Substantia nigra (tissue), 51 donors: ENCODE measurements at places on chromosomes 6 and 20.

DNA sequence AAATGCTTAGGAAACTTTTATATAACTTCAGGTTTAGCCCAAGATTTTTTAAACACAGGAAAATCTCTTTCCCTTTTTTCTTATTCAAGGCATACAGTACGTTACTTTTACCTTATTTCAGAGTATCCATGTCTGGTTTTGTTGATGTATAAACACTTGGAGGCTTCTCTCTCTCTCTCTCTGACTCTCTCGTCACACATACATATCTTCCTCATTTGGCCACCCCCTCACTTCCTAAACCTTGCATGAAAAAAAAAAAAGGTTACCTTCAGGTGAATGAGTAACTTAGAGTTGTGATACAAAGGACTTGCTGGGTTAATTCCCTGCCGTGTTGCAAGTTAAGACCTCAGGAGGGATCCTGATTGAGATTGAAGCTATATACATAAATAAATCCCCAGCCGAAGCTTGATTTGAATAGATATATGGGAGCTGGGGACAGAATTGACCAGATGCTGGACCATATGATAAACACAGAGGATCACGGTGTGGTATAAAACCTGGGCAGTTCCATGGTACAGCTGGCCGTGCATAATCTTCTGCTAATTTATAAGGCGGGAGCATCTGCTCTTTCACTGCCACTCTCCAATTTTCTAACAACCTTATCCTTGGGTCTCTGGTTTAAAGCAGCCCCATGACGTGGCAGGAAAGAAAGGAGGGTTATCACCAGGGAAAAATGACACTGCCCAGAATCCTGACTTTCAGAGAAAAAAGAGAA, 55.1 kb upstream of the IL20RA start:
- DNase-seq: no peak

- DNase-seq: no peak
These were observed 15.5 kb downstream of the MYBL2 start for GRCh38 chr20:43682446-43682845.

- no peak for DNase-seq
These were observed 54.4 kb upstream of the SLCO4A1 start for GRCh38 chr20:62587757-62588402.

DNA sequence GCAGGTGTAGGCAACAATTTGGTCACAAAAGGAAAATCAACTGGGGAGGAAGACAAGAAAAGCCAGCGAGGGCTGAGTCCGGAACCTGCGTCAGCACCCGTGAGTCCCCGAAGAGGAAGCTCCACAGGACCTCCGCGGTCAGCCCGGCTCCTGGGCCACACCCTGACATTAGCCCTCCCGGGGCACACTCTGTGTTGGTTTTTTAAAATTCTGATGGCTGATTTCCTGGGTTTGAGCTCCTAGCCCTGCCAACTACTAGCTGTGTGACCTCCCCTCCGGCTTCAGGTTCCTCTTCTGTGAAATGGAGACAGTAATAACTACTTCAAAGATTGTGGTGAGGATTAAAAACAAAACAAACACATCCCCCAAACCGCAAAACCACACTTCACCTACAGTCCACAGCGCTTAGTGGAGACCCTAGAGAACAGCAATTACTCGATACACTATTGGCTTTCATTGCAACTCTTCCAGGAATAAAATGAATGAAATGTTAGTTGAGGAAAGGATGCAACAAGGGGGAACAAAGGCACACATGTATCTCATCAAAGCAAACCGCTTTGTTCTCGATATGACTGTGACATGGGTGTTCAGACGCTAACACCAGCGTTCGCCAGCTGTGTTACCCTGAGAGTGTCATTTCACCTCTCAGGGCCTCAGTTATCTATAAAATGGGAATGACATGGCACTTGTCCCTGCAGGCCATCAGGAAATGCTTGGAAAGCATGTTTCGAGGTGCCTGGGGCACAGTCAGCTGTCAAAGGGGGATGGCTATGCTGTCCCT, 985 bp downstream of the ZBP1 start:
- DNase-seq: no peak

DNA sequence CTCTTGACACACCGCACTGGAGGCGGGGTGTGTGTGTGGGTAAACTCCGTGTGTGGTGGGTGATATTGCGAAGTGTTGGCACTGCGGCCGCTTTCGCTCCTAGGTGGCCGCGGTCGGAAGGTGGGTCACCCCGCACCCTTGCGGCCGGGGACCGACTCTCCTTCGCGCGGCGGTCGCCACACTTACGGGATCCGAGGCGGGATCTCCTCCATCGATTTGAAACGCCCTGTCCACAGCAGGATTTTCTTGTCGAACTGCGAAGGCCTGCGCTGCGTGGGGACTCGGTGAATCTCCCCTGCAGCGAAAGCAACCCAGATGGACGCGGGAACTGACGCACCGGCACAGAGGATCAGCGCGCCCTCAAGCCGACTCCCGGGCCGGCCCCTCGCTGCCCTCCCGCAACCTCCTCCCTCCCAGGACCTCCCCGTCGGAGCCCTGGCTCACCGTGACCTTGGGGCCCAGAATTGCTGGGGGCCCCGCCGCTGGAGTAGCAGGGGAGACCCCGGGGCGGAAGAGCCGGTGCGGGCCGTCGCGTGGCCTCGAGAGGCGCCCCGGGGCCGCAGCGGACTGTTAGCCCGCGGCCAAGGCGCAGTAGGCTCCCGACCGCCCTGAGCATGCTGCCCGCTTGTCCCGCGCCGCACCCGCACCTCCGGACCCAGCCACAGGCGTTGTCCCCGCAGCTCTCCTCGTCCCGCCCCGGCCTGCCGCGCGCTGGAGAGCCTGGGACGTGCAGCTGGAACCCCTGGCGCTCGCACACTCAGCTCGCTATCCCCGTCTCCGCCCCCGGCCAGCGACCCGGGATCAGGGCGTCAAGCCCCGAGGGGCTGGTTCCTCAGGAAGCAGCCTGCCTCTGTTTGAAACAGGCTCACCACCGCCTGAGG, at the start of gene FAM162B:
Gene FAM162B (minus strand): TSS at position 759 of the 881 bp plus-strand sequence. CDS start 143 bp downstream, at position 616.
- no peak for DNase-seq

DNA sequence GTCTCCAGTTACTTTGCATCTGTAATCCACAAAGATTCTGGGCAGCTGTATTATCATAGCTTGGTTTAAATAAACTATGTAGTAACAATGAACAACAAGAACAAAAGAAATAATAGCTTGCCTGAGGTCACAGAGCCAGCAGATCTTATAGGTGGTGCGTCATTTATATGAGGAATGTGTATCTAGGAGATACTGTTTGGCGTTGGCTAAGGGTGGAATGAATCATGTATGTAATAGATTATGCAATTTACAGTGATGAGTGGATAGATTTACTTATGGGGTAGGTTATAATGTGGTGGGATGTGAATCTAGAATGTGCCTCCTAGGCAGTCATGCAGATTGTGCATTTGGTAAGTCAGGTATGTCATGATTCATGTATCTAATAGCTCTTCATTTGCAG, 42.8 kb downstream of the HNF4A start:
- DNase-seq: no peak

DNA sequence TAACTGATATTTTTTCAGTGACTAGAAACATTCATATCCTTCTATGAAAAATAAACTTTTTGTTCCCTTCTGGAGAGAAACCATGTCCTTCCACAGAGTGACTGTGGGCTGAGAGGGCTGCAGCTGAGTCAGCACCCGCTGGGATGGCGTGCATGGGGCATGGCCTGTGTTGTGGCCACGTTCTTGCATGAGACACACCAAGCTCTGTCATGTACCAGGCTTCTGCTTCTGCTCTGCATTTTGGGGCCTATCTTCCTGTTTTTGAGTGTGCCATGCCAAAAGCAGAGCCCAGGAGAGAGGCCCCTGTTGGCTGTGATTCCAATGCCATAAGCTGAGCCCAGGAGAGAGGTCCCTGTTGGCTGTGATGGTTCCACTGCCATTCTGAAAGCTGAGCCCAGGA, 10.8 kb downstream of the APMAP start:
- DNase-seq: peak; percentile 31

DNA sequence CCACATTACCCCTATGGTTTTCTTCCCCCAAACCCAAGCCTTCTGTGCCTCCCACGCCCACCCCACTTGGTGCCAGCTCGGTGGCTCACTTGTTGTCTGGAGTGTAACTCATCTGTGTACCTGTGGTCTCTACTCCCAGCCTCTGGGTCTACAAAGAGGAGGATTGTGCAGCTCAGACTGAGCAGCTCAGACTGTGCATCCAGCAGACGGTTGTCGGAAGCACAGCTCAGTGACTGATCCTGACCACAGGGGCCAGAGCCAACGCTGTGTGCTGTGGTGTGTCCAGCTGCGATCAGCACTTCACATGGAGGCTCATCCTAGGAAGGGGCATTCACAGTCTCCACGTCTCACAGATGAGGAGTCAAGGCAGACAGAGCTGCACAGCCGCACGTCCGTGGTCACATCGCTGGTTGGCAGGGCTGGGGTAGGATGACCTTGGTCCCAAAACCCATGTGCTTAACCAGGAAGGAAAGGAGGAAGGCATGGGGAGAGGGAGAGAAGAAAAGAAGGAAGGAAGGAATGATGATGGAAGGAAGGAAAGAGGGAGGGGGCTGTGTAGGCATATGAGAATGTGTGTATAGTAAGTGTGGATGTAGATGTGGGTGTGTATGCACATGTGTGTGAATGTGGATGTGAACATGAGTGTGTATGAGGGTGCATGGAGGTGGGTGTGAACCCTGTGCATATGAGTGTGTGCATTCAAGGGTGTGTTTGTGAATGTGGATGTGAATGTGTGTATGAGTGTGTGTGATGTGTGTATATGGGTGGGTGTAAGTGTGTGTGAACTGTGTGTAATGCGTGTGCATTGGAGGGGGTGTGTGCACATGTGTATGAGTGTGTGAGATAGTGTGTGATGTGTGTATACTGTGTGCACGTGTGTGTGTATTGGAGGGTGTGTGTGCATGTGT, 28.2 kb upstream of the STX16 start:
- DNase-seq: no peak

DNA sequence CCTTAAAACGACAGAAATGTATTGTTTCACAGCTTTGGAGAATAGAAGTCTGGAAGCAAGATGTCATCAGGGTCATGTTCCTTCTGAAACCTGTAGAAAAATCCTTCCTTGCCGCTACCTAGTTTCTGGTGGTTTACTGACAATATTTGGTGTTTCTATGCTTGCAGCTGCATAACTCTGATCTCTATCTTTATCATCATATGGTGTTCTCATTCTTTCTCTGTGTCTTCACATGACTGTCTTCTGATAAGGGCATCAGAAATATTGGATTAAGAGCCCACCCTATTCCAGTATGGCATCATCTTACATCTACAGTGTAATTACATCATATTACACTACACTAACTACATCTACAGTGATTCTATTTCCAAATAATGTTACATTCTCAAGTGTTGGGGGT, 148.0 kb downstream of the MANEA start:
- DNase-seq: no peak

DNA sequence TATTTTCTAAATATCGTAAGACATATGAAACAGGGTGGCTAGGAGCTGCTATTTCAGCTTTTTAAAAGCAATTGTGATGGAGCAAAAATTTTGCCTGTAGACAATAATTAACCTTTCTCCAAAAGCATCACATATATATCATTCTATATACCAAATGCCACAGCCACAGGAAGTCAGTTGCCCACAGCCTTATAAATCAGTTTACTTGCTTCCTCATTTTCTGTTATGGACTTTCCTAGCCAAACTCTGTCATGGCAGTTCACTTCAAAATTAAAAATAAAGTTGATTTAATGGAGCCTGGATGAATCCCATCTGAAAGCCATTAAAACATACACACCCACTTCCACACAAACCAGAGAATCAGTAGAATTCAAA, 93.4 kb upstream of the NHSL1 start:
- DNase-seq: no peak
